NCI-H2171 (cell line): ENCODE measurements at places on chromosomes 3 and 15.
A peak's percentile ranks its signal among the peaks of the same experiment; 100 is the strongest.

DNA sequence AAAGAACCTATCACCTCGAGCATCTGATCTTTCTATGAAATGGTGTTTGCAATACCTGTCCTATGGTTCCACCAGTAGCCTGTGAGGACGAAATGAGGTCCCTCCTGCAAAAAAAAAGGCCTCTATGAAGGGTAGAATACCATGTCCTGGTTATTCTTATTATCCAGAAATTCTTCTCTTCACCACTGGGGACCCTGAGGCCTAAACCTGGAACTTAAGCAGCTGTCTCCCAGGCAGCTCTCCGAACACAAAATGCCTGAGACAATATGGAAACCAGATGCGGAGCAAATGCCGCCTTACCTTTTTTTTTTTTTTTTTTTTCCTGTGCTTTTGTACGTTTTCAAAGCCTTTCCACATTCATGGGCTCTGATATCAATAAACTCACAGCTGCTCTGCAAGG, 62.1 kb upstream of the WNT5A start:
- no peak for DNase-seq

DNA sequence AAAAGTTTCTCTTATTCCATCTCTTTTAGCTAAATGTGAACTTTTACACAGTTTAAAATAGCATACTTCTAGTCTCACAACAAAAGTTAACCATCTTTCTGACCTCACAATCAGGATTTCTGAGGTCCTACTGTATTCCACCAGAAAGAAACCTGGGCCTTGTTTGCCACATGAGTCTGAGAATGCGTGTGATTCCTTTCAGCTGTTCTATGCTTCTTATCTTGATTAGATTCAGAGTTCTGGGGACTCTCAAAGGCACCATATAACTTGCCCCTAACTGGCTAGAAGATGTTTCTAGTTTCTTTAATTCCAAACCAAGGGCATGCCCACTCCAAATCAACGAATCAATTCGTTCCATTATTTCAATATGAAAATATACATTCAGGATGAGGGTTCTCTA, 131.1 kb downstream of the ATP8B4 start:
- DNase-seq, result no peak

DNA sequence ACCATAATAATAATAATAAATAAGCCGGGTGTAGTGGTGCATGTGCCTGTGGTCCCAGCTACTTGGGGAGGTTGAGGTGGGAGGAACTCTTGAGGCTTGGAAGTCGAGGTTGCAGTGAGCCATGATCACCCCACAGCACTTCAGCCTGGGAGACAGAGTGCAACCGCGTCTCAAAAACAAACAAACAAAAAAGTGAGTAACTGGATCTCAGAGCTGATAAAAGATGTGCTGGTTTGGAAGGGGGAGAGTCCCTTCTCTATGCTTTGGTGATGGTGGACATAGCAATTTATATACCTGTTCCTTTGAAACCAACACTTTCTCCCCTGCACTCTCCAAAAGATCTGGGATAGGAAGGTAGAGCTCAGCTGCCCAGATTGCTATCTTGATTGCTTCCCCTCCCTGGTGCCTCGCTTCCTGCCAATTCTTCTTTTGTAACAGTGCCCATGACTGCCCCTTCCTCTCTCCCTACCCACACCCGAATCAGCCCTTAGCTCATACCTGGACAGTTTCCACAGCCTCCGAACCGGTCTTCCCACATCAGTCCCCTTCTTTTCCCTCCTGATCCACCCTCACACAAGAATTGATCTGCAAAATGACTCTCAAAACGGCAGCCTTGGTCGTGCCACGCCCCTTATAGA, 55.1 kb upstream of the UBE2E1 start:
- no peak for DNase-seq

DNA sequence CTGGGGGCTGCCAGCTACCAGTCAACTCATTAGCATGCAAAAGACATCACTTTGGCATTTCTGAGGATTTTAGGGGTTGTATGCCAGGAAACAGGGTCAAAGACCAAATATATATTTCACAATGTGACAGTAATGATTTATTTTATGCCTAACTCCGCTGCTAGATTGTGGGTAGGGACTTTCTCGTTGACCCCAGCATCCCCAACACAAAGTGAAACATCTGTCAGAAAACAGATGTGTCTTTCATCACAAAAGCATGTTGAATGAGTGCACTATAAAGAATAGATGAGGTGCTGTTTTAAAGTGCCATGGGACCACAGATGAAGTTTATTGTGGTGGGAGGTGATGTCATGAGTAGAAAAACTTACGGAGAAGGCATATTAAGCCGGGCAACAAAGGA, 59.7 kb downstream of the ITPR1 start:
- DNase-seq, result no peak

- DNase-seq, result no peak
These were observed 25.0 kb upstream of the VPS39 start for GRCh38 chr15:42233107-42233506.

DNA sequence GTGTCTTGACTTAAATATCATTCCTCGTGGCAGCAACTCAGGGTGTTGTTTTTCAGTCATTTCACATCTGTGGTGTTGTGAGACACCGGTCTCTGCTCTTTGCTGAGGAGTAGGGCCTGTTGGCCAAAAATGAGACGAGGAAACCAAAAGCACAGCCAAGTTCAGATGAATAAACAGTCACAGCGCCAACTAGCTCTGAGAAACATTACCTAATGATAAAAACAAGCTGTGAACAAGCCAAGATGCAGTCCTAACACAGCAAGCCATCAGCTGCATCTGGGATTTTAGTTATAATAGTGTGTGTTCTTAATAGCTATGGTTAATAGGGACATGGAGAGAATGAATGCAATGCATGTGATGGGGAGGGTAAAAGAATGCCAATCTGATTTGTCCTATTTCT, 843.4 kb upstream of the DPPA4 start:
- DNase-seq, result no peak

- no peak for DNase-seq
These were observed 15.5 kb downstream of the DLEC1 start for GRCh38 chr3:38054499-38055001.

GRCh38 chr15:34716111-34716510, 38.7 kb downstream of the GJD2 start:
- no peak for DNase-seq

DNA sequence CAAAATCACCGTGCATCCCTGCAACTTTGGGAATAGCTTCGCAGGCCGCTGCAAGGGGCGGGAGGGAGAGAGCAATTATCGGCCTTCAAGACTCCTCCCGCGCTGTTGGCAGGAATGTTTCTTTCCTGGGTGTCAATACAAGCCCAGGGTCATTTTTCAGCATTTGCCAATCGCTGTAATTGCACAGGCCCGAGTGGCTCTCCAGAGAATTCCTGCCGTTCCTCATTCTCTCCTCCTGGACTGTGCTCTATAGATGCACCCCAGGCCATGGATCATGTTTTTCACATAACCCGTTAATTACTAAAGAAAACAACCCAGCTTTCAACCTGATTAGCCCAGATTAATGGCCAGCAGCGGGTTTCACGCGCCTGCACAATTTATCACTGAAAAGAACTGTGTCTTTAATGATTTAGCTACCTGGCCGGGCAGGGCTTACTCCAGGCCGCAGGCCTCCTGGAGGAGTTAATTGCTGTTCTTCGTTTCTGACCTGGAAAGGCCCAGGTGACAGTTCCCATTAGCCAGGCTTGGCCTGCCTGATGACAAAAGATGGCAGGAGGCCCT, 144.3 kb downstream of the OPA1 start:
- DNase-seq, result no peak

DNA sequence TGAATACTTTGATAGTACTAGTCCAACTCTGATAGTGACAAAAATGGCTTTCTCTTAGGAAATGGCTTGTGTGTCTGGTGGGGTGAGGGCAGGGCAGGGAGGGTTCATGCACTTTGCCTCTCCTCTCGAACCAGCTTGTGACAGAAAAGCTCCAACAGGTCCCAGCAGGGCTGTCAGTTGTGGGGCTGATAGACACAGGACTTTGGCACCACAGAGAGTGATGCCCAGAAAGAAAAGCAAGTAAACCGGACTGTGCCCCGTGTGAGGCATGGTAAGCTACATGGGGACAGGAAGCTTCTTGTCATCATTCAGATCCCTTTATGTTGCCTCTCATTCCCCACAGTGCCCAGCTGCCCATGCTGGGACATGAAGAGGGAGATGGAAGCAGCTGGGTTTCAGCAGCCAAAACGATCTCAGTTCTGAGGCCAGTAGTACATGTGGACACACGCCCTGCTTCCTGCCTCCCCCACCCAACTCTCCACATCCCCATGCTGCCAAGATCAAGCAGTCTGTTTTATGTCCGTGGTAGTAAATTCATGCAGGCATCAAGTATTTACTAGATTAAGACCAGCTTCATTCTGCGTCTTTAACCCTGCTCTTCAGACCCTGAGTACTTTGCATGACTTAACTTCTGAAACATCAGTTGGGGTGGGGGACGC, 29.7 kb upstream of the LIPC start:
- DNase-seq, result no peak

DNA sequence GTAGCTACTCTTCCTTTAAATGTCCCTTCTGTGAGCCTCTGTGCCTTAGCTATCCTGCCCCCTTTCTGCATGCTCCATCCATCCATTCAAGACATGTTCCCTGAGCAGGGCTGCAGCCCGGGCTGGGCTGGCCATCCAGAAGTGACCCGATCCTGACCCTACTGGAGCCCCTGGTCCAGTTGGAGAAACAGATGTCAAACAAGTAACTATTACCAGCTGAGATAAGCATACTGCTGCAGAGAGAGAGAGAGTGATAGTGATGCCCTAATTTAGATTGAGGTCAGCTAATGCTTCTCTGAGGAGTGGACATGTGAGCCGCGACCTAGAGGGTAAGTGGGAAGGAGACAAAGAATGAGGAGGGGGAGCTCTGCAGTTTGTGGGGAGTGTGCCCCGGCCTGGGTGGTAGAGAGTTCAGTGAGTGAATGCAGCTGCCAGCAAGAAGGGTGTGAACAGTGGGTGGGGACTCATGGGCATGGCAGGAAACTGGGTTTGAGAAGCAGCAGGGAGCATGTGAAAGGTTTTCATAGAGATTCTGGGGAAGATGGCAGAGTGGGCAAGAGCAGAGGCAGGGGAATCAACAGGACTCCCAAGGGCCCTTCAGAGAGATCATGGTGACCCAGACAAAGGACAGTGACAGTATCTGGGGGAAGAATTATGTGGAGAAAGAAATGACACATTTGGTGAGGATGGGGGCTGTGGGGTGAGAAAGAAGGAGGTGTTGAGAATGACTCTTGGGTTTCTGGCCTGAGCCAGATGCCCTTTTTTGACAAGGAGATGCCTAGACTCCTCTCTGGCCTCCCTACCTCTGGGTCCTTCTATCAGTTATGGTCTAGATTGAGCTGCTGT, 44.9 kb downstream of the CHCHD6 start:
- no peak for DNase-seq

- no peak for DNase-seq
These were observed 59.9 kb downstream of the SUCNR1 start for GRCh38 chr3:151933234-151933853.

GRCh38 chr15:40069178-40070165, 30.5 kb upstream of the SRP14 start:
- peak; percentile 91 for DNase-seq

GRCh38 chr3:197031315-197032285, 2.0 kb upstream of the MELTF start:
- no peak for DNase-seq

GRCh38 chr15:50883903-50884302, 24.6 kb upstream of the AP4E1 start:
- no peak for DNase-seq

DNA sequence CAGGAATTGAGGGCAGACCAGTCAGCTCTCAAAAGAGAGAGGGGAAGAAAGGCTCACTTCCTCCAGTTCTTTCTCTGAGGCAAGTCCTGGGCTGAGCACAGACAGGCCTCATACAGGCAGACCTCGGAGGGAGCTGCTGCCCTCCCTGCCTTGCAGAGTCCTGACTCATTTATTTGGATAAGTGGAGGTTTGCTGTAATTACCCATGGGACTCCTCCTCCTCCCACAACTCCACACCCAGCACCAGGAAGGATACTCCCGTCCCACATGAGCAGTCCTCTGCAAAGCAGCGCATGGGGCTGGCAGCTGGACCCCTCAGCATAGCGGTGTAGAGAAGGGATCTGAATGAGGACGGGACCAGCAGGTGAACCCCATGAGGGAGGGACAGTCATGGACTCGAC, 13.4 kb upstream of the SCN10A start:
- no peak for DNase-seq

GRCh38 chr3:102510663-102511062, 75.8 kb downstream of the ZPLD1 start:
- DNase-seq, result no peak

- DNase-seq, result no peak
These were observed 41.2 kb downstream of the RAB7A start for GRCh38 chr3:128767094-128767750.

DNA sequence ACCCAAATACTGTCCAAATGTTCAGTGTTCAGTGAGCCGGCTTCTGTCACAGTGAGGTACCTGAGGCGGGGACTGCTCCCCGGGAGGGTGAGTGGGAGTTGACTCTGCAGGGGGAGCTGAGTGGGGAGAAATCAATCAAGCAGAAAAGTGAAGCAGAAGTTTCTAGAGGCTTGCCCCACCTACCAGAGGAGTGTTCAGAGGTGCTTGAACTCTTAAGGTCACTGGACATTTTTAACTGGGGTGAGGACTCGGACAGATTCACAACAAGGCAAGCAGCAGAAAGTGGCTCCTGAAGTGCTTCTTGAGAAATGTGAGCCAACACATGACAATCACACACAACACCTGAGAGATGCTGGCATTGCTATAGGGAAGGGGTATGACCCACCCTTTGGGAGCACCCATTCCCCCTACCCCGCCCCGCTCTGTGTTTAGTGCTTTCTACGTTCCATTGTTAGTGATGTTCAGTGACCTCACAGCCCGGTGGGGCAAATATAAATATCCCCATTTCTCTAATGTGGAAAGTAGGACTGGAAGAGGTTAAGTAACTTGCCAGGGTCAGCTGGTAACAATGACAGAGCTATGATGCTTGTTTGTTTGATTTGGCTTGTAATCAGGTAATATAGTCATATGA, 48.6 kb upstream of the AKAP13 start:
- no peak for DNase-seq

- DNase-seq, result no peak
These were observed 26.3 kb downstream of the KPNA1 start for GRCh38 chr3:122488262-122488973.

DNA sequence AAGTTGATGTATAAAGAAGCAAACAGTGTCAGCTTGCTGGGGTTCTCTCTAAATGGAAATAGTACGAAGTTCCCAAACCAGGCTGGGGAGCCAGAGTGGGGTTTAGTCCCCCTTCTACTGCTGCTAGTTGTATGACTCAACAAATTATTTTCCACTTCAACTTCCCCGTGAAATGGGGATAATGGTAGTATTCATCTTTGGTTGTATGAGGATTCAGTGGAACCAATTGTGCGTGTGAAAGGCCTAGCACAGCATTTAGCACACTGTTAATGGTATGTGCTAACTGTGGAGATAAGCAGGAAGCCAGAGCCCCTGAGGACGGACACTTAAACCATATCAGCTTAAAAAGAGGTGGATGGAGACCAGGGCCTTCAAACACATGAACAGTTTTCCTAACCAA, 4.2 kb downstream of the SORD start:
- no peak for DNase-seq

GRCh38 chr15:77531191-77532000, 101.3 kb downstream of the LINGO1 start:
- DNase-seq, result no peak
